ENCODE measurements at places on chromosomes 6 and 20.

DNA sequence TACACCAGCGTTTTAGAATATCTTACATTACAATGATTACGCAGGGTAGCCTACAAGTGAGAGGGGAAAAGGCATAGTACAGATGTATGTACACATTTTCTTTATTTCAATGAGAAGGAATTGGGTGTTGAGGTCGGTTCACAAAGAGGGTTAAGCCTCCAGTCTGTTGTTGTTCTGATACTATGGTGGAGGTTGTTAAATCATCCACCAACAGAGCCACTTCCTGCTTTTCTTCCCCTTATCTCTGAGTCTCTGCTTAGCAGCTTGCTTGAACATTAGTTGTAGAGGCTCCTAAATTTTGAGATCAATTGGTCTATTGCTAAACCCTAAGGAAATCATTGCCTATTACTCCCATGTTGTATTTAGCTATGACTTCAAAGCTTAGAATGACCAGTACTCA lies 7.3 kb downstream of the RGS17 start:
- no peak for DNase-seq

DNA sequence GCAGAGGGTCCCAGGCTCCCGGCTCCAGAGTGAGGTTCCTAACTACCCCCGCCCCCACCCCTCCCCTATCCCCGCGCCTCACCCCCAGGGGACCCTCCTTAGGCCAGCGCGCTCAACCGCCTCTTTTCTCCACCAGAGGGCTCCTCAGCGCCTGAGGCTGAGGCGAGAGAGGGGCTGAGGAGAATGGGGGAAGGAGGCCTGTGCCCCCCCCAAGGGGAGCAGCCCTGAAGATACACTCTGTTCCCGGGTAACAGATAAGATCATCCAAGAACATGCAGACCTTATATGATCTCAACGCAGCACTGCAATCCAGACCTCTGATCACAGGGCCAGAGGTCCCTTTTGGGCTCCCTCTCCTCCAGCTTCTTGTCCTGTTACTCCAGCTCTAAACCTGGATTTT lies 43.3 kb upstream of the MRPS10 start:
- peak; percentile 62 for DNase-seq

GRCh38 chr6:8415280-8415679 lies 20.1 kb downstream of the SLC35B3 start:
- no peak for DNase-seq

GRCh38 chr6:40954446-40955177 lies 84.4 kb downstream of the UNC5CL start:
- no peak for DNase-seq

- no peak for DNase-seq
These were observed 5.3 kb downstream of the SLC26A8 start for GRCh38 chr6:36019167-36019566.

GRCh38 chr6:44531442-44532015 lies 144.0 kb downstream of the CDC5L start:
- DNase-seq = no peak

DNA sequence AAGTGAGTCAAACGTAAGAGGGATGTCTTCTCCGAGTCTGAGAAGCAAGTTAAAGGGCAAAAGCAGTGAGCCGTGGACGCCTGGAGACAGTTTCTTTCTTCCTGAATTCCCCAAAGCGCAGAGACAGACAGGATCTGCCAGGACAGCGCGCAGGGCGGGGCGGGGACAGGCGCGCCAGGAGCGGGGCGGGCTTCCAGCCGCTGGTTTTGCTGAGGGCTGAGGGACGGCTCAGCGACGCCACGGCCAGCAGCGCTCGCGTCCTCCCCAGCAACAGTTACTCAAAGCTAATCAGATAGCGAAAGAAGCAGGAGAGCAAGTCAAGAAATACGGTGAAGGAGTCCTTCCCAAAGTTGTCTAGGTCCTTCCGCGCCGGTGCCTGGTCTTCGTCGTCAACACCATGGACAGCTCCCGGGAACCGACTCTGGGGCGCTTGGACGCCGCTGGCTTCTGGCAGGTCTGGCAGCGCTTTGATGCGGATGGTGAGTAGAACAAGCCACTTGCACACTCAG lies at the start of gene SCGN:
SCGN (plus strand) TSS at position 209 of the 509 bp plus-strand sequence; CDS start at position 398, 189 bp downstream.
- peak; percentile 71 for DNase-seq

DNA sequence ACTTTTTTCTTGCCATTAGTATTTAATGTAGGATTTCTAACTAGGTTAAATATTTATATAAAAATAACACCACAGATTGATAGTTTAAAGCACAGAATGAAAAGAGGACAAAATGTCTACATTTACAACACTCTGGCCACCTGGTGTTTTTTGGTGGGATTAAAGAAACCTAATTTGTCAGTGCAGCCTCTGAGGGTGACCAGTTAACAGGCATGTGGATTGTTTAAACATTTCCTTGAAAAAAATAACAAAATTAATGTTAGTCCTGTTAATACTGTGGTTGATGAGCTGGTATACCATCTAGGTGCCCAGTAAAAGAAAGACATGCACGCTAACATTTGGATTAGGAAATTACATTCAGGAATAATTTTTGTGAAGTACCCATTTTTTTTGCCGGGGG lies 8.8 kb downstream of the SLC9A8 start:
- DNase-seq = no peak

DNA sequence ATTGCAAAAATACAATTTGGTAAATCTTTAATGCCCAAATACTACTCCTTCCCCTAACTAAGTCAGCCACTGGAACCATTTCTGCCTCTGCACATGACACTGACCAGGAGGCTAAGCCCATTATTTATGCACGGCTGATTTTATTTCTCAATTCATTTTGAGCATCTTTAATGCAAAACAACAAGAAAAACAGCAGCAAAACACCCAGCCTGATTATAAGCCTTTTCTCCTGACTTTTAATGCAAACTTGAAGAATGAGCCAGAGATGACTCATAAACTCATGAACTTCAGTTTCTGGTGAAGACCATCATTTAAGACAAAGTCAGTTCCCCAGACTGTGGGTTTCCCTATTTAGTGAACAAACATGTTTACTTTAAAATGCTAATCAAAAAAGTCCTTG lies 51.6 kb downstream of the CYP24A1 start:
- DNase-seq = no peak

DNA sequence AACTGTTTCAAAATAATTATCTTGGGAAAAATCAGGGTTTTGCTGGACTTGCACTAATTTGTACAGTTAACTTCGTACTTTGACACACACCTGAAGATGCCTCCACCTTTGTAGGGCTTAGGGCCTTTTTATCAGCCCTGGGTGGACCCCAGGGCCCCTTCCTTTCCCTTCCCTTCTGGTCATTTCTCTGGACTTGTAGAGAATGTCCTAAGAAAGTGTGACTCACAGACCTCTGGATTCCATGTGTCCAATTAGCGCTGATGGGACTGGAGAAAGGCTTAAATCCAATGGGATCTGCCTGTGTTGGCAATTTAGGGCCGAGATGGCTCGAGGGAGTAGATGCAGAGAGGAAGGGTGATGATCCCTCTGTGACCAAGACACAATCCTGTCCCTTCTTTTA lies 9.3 kb downstream of the TRIM15 start:
- DNase-seq = peak; percentile 17

GRCh38 chr20:35710884-35711587 lies 11.8 kb downstream of the ROMO1 start:
- DNase-seq = no peak

GRCh38 chr6:64376394-64376793 lies 740.8 kb downstream of the PHF3 start:
- no peak for DNase-seq

DNA sequence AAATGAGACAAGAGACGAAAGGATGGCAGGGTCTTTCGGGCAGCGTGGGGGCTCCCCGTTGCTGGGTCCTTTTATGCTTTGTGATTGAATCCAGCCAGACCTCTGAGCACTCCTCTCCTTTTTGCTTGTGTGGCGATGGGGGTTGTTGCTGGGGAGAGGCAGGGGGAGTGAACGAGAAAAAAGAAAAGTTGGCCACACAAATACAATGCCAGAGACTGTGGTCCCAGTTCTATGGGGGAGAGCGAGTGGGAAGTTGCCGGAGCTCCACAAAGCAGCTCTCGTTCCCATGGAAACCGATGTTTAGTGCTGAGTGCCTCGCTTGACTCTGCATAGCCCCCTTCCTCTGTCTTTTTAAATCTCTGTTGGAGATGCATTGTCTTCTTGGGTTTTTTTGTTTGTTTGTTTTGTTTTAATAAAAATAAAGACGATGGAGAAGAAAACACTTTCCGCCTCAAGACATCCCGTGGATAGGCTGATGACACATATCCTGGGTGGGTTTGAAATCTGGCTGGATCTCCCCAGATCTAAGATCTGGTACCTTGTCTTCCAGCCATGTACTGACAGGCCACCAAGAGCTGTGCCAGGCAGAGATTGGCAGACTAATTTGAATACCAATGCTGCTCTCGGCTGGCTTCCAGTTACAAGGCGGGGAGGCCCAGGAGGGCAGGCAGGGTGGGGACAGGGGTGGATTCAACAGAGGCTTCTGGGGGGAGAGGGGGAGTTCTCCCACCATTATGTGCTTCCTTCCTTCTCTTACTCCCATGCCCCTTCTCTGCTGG lies 529.3 kb downstream of the QKI start:
- DNase-seq = no peak

DNA sequence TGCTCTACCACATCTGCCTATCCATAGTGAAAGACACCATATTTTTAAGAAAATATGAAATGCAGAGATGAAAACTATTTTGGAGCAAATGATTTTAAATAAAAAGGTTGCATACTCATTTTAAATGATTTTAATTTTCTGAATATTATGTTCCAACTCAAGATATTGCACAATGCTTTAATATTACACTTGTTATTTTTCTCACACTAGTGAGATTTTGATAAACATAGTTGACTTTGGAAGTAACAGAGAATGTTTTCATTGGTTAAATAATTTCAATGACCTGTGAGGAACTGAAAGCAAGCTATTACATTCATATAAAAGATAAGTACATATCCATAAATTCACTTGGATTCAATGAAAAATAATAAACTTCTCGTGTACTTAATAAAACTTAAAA lies 7.2 kb upstream of the TMEM30A start:
- DNase-seq = no peak

DNA sequence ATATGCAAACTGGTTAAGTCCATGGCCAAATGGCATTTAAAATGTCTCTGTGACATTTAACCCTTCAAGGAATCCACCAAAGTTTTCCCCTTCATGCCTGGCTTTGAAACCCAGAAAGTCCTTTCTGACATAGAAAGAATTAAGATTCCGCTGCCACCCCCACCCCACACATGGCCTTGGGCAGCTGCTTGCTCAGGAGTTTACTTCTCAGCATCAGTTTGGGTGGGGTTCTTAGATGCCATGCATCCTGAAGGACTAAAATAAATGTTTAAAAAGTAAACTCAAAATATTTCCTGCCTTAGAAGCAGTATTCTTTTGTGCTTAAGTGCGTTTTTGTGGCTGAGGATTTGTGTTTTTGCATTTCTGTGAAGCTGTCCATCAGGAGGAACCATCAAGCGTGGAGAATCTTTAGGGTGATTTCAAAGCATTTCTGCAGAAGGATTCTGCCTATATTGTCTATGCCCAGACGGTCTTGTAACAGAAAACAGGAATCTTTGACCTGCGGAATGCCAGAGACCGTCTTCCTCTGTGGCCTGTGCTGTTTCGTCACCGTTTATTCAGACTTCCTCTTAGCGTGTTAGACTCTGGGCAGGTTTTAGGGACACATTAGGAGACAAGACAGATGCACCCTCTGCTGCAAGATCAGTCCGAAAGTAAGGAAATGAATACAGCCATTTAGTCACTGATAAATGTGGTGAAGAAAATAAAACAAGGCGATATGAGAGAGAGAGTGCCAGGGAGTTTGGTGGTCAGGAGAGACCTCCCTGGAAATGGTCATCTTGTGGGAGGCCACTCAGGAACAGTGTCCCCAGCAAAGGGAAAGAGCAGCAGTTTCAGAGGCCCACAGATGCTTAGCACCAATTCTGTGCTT lies 6.2 kb downstream of the DUSP22 start:
- DNase-seq = no peak

DNA sequence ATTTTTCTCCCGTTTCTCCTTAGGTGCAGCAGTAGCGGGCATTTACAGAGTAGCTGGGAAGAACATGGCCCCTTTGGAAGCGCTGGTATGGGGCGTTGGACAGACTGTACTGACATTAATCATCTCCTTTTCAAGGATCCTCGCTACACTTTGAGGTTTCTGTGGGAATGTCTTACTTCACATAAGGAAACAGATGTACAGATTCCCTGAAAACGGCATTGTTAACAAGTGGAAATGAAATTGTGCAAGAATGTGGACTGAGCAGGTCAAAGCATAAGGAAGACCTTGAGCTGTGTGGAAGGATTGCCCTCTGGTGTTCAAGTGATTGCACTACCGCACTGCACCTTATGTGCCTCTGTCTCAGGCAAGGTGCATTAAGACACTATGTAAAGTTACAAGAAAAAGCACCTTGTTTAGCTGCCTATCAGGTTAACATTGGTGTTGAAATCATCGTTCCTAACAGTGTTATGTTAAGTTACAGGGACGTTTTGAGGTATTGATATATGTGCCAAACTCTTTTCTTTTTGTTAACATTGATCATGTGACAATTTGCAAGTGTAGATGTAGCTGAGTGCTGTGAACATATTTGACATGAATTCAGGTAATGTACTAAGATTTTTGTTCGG lies 38.0 kb downstream of the TMEM170B start:
- DNase-seq = peak; percentile 83

DNA sequence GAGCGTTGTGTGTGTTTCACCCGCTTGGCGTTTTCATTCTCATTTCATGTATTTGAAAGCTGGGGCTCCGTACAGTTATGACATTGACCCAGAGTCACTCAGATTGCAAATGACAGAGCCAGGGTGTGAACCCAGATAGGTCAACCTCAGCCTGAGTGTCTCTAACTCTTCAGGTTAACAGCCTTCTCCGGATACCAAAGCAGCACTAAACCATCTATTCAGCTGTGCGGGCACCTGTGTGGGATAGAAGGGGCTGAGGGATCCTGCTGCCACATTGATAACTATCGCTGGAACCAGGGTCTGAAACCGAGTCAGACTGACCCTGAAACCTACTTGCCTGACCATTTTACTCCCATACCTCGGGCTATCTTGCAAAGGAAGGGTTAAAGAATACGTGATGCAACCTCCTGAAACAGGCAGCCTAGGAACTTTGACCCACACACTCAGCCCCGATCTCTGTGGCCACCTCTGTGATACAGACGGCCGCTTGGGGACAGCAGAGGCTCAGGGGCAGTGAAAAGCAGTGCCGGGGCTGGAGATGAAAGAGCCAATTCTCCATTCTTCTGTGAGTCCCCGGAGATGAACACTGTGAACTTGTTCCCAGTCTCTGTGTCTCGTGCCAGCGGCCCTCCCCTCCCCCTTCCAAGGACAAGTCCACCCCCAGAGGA lies 233.5 kb upstream of the QKI start:
- peak; percentile 61 for DNase-seq

GRCh38 chr20:54067606-54068174 lies 2.7 kb downstream of the BCAS1 start:
- DNase-seq = peak; percentile 97

- DNase-seq = no peak
These were observed 35.5 kb downstream of the HEBP2 start for GRCh38 chr6:138439546-138439945.

- DNase-seq = no peak
These were observed 17.2 kb downstream of the ZDHHC14 start for GRCh38 chr6:157398151-157398550.

Data from NCI-H82 (cell line).